ENCODE measurements at places on chromosomes 1 and 21.

DNA sequence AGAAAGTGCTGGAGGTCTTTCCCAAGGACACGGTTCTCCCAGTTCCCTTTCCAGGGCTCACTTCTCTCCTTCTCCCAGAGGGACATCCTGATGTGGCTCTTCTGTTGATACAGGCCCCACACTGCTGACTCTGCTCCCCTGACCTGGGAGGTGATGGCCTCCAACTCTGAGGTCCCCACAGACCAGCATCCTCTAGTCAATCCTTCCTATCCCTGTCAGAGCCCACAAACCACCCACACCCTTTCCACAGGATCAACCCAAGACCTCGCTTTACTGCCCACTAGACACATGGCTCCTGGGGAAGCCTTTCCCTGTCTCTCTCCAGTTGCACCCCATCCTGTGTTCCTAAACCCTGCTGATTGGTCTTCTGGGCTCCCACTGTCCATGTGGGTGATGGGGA is 11.6 kb downstream of the SLAMF7 start:
- no peak for DNase-seq

- DNase-seq = no peak
Measured at GRCh38 chr1:174230399-174230798, 71.1 kb downstream of the RABGAP1L start.

DNA sequence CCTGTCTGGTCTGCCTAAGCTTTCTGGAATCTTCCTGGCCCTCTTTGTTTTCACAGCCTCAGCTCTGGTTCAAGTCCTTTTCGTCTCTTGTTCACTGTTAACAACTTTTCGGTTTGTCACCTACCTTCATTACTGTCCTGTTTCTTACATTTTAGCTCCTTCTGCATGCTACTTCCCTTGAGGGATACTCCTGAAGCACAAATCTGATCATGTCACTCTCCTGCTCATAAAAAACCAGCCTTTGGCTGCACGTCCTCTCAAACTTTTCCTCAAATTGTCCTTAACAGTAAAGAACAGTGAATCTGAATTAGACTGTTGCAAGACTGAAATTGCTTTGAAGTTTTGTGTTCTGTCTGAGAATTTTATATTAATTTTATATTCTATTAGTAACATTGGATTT is 3.3 kb downstream of the RAVER2 start:
- no peak for DNase-seq

- no peak for DNase-seq
Measured at GRCh38 chr1:173128742-173129141, 78.0 kb upstream of the TNFSF18 start.

GRCh38 chr1:87685311-87686135 is 356.8 kb downstream of the LMO4 start:
- no peak for DNase-seq

DNA sequence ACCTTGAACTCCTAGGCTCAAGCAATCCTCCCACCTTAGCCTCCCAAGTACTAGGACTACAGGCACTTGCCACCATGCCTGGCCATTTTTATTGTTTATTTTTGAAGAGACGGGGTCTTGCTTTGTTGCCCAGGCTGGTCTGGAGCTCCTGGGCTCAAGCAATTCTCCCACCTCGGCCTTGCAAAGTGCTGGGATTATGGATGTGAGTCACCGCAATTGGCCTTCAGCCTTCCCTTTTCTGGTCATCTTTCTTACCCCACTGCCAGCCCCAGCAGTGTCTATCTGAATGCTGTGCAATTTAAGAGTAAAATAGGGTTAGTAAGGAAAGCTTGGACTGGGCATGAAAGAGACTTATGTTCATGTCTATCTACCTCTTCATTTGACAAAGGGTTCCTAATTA is 6.1 kb upstream of the KLF17 start:
- DNase-seq = no peak

DNA sequence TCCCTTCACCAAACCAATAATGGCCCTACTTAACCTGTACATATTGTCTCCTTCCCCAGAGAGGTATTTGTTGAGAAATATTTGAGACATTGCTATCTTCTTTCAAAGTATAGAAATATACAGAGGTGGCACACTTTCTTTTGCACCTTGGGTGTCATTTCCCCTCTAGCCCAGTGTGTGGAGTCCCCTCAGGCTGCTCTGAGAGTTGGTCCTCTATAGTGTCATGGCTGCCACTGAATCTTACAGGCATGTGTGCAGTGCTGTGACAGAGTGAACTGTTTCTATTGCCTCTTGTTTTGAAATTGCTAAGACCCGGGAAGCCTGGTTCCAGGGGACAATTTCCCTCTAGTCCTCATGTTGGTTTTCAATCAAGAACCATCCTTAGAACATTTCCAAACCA is 140.2 kb upstream of the KCNJ6 start:
- no peak for DNase-seq

DNA sequence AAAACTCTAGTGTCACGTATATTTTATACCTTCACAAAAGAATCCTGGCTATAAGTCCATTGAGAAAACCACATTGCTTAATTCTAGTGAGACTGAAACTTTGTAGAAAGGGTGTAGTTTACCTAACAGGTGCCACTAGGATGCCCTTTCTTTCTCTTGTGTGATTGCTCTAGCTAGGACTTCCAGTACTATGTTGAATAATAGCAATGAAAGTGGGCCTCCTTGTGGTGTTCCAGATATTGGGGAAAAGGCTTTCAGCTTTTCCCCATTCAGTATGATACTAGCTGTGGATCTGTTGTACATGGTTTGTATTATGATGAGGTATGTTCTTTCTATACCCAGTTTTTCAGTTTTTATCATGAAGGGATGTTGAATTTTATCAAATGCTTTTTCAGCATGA is 39.7 kb upstream of the CHODL start:
- no peak for DNase-seq

DNA sequence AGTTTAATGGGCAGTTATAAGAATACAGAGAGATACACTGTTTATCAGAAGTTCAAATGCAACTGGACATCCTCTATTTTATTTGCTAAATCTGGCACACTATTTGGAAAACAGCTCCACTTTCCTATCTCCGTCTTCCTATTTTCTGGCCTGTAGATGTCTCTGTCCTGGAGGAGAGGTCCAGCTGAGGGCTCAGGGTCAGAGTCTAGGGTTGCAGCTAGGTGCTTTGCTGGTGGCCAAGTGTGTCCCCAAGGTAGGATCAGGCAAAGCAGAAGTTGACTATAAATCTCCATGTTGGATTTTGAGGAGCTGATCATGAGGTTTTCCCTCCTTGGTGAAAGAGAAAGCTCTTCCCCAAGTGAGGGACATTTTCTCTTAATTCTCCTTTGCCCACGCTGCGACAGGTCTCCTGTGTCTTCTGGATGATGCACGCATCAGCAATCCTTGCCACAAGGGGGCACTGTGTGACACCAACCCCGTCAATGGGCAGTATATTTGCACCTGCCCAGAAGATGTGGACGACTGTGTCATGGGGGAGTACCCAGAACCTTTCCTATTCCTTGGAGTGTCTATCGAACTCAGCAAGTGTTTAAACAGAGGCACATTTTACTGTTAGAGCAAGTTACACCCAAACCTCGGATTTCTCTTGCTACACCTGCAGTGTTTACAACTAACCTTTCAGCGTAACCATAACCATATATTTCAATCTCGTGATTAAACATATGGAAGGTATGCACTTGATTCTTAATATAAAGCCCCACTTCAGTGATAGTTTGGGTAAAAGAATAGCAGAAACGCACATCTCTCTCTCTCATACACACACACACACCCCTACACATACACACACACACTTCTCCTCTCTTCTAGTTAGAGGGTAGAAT is 10.2 kb downstream of the ADAM30 start:
- DNase-seq = no peak

- no peak for DNase-seq
Measured at GRCh38 chr21:43305811-43306311, 121.1 kb downstream of the SIK1 start.

DNA sequence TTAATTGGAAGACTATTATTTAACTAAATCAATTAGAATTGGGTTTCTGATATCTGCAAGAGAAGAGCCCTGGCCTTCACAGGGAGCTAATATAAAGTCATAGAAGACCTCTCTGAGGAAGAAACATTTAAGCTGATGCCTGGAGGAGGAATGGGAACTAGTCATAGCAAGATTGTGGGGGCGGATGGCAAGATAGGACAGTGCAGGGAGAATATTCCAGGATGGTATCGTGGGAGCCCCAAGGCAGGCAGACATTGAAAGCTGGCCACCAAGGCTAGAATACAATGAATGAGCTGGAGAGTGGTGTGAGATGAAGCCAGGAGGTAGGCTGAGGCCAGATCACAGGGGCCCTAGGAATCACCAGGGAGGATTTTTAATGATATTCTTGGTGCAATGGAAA is 20.8 kb upstream of the MYSM1 start:
- DNase-seq = no peak

DNA sequence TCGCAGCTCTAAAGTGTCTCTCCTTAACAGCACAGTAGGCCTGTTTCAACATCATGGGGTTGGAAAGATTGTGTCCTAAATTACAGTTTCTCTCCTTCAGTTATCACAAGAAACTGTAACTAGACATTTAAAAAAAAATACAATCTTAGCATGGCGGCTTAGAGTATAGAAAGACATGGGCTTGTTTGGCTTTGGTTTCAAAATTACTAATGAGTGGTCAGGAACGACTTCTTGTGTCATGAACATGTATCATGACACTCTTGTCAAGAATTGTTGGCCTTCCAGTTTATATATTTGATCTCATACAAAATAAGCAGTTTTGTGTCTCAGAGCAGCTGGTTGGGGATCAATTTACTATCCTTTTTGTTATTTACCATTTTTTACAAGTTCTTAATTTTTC is 2.1 kb downstream of the GJA8 start:
- no peak for DNase-seq

DNA sequence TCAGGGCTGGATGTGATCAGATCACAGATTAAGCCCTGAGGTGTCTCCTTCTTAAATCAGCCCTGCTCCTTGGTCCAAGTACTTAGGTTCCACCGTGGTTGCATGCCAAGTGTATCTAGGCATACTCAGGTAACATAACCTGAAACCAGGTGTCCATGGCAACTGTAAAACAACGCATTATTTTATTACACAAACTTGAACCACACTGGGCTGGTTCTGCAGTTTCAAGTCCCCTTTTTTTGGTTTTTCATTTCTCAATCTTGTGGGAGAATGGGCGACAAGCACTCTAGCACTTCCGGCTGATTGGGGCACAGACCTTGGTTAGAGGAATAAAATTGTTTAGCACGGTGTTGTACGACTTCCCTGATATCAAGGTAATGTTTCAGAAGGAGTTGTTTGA is 65.2 kb downstream of the GBP6 start:
- DNase-seq = no peak

GRCh38 chr1:63688302-63688890 is 85.4 kb upstream of the ROR1 start:
- DNase-seq = no peak

GRCh38 chr1:205690122-205690756 is 9.9 kb upstream of the SLC45A3 start:
- no peak for DNase-seq

- no peak for DNase-seq
Measured at GRCh38 chr1:232166942-232167341, 463.0 kb downstream of the SIPA1L2 start.

DNA sequence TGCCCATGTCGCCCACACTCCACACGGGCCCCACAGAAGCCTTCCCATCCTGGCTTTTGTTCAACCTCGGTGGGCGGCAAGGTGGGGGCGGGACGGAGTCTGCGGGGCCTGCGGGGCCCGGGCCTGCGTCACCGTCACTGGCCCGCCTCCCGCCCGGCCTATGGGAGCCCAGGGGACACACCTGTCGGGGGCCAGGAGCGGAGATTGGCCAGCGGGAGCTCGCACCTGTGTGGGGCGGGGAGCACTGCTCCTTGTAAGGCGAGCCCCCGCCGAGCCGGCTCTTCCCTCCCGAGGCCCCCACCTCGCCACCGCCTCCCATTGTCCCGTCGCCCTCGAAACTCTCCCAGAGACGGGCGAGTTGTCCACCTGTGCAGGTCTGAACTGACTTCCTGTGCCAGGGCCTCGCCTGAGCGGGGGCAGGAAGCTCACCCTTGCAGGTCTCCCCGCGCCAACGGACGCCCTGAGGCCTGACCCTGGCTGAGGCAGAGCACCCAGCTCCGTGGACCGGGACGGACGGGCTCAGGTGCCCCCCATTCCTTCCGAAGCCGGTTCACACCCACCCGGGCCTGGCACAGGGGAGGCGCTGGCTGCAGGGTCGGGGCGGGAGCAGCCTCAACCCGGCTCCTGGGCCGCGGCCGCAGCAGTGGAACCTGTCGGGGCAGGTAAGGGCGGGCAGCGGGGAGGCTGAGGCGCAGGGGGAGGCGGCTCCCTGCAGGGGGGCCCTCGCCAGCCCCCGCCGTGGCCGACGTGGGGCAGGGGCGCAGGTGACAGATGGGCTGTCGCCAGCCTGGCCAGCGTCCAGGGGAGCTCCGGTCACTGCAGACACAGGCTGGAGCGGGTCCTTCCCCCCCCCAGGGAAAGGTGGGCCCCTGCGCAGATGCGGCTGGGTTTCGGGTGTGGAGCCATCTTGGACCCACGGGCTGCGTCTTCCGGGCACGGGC is 10.8 kb upstream of the TTLL10 start:
- DNase-seq = no peak

DNA sequence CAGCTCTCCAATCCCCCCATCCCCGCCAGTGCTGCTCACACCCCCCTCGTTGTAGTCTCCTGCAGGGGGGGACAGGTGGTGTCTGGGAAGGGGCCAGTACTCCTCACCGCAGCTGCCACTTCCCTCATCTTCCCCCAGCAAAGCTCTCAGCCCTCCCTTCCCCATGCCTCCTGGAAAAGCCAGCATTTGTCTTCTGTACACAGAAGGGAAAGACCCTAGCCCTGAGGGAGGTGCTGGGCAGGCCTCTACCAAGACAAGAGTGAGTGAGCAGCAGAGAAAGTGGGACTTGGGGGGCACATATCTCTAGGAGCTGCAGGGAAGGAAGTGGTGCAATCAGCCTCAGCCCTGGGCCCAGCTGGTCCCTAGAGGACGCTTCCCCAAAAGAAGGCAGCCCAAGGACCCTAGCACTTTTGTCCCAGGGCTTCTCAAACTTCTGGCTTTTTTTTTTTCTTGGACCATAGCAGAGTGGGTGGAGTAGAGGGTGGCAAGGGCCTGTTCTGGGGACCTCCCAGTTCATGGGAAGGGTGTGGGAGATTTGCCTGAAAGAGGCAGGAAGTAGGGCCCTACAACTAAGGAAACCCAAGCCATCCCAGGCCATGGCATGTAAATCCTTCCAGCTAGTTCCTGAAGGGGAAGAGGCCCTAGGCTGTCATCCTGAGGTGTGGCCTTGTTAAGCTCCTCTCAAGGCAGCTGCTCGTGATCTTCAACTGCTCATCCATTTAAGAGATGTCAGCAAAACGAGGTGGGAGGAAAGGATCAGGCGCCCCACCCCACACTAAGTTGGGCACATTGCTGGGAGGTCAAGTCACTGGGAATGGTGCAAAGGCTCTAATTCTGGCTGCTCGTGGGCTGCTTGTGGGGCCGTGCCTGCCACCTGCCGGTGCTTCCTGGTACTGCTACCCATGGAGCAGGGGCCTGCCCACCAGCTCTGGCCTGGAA is 12.6 kb downstream of the ZC3H12A start:
- DNase-seq = no peak

DNA sequence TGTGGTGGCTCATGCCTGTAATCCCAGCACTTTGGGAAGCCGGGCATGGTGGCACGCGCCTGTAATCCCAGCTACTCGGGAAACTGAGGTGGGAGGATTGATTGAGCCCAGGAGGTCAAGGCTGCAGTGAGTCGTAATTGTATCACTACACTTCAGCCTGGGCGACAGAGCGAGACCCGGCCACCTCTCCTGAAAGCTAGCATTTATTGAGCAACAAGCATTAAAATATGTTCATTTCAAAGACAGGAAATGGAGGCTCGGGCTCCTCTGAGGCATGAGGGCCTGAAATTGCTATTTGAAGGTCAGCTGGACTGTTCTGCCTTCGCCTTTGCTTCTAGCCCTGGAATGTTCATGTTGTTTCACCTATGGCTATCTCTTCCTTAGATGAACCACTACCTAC is 34.5 kb downstream of the SPATA21 start:
- no peak for DNase-seq

GRCh38 chr1:101238031-101238628 is 1.3 kb downstream of the S1PR1 start:
- no peak for DNase-seq
